ENCODE measurements at places on chromosomes 7 and 10.

- no peak for DNase-seq
Measured at GRCh38 chr7:8423057-8423456, 10.4 kb upstream of the NXPH1 start.

- no peak for DNase-seq
Measured at GRCh38 chr10:110845756-110846620, 25.7 kb upstream of the PDCD4 start.

DNA sequence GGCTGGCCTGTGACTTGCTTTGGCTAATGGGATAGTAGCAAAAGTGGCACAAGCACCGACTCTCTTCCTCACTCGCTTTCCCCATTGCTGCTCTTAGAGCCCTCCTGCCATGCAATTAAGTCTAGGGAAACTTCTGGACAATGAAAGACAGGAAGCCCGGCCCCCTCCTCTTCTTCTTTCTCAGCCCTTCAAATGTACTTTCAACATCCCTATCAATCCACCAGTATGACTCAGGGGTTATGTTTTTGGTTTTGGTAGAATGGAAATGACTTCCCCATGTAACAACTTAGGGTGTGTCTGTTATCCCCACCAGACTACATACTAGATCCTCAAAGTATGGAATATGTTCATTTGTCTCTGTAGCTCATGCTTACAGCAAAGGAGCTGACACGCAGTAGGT, 139.0 kb upstream of the GDF10 start:
- no peak for DNase-seq

DNA sequence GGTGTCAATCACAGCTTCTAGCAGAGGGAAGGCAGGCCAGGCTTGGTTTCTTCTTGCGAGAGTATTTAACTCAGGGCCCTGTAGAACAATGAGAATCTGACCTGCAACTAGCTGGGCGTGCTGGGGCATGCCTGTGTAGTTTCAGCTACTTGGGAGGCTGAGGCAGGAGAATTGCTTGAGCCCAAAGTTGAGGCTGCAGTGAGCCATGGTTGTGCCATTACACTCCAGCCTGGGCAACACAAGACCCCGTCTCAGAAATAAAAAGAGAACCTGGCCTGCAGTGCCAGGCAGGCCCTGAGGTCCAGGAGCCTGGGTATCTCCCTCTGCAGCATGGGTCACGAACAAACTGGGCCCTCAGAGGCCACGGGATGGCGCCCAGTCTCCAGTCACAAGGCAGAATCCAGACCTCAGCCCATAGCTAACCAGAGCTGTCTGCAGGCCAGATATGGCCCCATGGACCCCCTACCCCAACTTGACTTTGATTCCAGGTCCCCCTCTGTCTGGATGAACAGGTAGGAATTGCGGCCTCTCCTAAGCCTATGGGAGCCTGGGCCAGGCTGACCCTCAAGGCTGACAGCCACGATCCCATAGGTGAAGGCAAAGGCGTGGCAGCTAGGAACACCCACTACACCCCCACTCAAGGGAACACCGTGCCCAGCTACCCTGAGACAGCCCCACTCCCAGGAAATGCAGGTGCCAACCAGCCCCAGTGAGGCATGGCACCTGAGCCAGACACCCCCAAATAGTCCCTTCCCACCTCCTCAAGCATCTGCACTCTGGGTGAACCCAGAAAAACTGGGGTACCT, 102.7 kb upstream of the TNRC18 start:
- DNase-seq, result no peak

- DNase-seq, result no peak
Measured at GRCh38 chr10:129626796-129627435, 159.9 kb downstream of the MGMT start.

DNA sequence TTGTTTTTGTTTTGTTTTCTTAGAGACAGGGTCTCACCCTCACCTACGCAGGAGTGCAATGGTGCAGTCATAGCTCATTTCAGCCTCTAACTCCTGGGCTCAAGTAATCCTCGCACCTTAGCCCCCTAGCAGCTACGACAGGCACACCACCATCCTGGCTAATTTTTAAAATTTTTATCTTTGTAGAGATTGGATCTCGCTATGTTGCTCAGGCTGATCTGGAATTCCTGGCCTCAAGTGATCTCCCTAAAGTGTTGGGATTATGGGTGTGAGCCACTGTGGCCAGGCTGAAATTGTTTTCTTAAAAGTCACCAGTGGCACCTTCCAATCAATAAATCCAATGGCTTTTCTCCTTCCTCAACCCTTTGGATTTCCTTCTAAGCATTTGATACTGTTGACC, 20.9 kb upstream of the DDX50 start:
- no peak for DNase-seq

DNA sequence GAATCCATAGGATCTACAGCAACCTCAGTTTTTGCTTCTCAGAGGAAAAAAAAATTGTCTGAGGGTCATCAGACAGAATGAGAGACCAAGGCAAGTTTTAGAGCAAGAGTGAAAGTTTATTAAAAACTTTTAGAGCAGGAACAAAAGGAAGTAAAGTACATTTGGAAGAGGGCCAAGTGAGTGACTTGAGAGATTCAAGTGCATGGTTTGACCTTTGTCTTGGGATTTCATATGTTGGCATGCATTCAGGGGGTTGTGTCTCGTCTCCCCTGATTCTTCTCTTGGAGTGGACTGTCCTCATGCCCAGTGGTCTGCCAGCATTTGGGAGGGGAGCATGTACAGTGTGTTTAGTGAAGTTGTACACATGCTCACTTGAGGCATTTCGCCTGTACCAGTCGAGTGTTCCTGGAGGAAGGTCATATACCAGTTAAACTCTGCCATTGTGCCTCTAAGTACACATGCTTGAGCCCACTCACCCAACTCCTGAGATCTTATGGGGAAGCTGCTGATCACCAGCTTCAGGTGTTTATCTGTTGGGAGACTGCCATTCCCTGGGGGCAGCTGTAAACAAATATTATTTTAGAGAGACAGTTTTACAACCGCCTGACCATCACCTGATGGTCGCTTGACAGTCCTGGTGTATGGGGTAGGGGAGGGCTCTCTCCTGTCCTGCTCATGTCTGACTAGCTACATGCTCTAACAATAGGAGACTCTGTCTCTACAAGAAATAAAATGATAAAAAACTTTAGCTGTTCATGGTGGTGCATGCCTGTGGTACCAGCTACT, 109.4 kb downstream of the EEPD1 start:
- no peak for DNase-seq

DNA sequence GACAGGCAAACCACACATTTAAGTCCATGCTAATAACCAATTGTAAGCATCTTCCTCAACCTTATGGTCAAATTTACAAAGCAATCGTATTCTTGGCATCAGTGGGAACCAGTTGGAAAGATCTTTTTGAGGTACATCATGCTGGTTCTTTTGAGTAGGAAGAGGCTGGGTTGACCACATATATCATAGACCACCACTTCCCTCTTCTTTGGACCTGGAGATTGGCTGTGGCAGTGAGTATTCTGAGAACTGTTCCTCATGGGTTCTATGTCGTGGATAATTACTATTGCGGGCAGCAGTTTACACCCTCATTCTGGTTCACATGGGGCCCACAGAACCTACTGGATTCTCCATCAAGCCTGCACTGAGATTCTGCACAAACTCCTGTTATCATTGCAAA, 35.5 kb upstream of the C1GALT1 start:
- DNase-seq, result no peak

- DNase-seq, result no peak
Measured at GRCh38 chr10:28988980-28989379, 299.9 kb upstream of the LYZL1 start.

DNA sequence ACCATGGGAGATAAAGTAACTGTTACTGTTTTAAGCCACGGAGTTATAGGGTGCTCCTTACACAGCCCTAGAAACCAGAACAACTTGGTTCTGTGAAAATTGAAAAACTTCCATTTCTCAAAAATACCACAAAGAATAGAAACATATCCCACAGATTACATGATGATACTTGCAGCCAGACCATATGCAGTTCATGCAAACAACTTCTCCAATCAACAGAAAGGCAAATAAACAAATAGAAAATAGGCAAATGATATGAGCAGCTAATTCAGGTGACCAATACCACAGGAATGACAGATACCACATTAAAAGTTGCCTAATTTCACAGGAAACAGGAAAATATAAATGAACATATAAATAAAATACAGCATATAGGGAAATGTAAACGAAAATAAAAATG, 297.5 kb downstream of the HTR7 start:
- DNase-seq, result no peak

DNA sequence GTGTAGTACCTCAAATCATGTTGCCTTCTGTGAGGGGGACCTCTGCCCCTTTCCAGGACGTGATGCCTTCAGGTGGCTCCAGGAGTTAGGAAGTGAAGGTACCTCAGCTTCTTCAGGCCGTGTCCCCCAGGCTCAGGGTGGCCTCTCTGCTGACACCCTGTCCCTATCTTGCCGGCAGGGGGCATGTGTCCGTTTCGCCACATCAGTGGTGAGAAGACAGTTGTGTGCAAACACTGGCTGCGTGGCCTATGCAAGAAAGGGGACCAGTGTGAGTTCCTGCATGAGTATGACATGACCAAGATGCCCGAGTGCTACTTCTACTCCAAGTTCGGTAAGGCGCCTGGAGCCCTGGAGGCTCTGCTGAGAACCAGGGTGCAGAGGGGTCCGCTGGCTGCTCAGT, 9.2 kb downstream of the CPSF4 start:
- DNase-seq, result no peak

- DNase-seq, result no peak
Measured at GRCh38 chr7:10121631-10122030, 852.0 kb upstream of the PHF14 start.

GRCh38 chr7:139354729-139355128, 5.0 kb upstream of the LUC7L2 start:
- DNase-seq, result no peak

DNA sequence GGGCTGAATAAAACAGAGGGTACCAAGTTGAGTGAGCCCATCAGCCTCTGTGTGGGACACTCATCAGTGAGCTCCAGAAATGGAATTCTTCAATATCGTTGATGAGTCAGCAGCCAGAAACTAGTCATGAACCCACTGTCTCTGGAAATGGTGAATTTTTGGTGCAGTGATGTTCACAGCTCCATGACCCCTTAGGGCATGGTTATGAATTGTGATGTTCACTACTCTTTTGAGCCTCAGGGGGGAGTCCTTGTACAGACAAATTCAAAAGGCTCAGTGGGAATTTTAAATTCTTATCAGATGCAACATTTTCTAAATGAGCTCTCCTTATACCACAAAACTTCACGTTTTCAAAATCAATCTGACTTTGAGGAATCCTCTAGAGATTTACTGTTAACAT, 335.7 kb downstream of the PHTF2 start:
- no peak for DNase-seq

GRCh38 chr7:131249003-131249402, 78.7 kb upstream of the MKLN1 start:
- no peak for DNase-seq

- no peak for DNase-seq
Measured at GRCh38 chr7:114502454-114503254, 88.0 kb downstream of the FOXP2 start.

DNA sequence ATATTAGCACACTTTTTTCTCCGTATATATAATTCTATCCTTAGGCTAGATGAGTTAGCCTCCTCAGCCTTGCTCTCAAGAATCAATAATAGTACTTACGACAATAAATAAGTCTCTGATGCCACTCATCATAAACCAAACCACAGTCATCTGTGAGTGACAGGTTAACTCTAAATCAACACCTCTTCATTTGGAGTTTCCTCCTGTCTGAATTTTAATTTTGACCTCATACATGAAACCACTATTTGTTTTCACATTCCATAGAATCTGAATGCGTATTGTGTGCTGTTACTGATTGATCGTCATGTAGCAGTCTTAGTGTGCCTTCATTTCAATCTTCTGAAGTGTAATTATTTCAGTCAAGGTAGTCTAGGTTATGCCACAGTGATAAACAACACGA, 85.8 kb downstream of the HGF start:
- no peak for DNase-seq

- DNase-seq, result no peak
Measured at GRCh38 chr7:100435401-100436304, 644 bp downstream of the PPP1R35 start.

DNA sequence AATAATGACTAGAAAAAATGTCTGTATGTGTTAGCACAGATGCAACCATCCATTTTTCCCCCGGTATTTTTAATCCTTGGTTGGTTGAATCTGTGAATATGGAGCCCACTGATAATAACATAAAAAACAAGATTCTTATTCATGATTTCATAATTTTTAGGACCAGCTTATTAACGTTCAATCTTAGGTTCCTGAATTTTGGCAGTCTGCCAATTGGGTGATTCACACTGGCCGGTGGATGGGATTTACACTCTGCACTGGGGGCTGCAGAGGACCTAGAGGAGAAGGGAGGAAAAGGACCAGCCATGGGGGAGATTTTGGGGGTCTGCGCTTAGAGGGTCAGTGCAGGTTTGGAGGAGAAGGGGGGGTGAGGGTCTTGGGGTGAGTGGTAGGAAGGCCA, 327.9 kb downstream of the ACTR3B start:
- no peak for DNase-seq

DNA sequence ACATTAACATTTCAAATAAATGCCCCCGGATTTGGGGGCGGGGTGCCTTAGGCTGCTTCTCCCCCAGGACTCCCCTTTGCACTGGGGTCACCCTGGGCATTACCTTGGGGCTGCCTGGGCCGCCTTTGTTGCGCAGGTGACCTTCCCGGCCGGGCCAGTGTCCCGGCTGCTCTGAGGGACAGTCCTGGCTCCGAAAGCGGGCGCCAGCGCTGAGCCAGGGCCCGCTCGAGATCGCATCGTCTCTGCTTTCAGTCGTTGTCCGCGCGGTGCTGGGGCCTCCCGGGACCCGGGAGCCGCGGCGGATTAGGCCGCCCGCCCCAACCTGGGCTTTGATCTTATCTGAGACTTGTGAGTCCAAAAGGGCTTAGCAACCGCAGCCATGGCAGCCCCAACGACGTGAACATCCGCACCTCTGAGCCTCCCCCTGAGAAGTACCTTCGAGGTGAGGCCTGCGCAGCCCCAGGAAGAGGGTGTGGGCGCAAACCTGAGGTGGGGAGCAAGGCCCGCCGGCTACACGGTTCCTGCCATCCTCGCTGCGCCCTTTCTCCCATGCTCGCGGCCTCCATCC, 14.8 kb upstream of the WAPL start:
- no peak for DNase-seq

DNA sequence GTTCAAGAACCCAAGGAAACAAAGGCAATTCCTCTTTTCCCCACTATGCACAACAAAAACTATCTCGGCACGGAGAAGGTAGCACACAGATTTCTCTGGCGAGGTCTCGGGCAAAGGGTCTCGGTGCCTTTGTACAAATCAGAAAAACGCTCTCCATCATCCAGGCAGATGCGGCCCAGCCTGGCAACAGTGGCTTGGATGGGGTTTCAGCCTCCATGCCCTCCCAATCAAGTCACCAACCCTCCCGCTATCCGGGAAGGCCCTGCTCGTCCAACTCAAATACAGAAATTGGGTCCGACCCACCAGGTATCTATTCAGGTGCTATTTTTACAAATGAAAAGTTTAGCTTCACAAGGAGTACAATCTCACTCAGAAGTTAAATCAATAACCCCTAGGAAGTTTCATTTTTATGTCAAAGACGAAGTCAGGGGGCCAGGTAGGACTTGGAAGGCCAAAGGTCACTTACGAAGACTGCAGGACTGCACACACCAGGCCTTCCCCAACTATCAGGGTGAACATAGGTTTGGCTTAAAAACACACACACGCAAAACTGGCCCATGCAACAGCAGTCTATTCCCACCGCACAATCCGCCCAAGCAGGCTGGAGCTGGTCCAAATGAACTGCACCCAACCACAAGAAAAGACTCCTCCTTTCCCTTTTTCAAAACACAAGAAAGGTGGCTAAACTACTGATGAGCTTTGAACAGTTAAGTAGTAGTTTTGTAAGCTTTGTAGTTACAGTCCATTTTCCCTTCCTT, 43.0 kb downstream of the GNA12 start:
- DNase-seq, result no peak

- no peak for DNase-seq
Measured at GRCh38 chr7:10536561-10536960, 437.1 kb upstream of the PHF14 start.

All from stimulated activated CD8-positive, alpha-beta memory T cell treated with anti-CD3 and anti-CD28 coated beads, Interleukin-4, amount 100 ng/mL, for 4 hours (primary cell).